ENCODE measurements at places on chromosomes 6 and 20.

GRCh38 chr6:53492860-53493634 lies 51.9 kb downstream of the GCLC start:
- DNase-seq = no peak

GRCh38 chr6:11113038-11113437 lies 1.5 kb upstream of the ERVFRD-1 start:
- no peak for DNase-seq

DNA sequence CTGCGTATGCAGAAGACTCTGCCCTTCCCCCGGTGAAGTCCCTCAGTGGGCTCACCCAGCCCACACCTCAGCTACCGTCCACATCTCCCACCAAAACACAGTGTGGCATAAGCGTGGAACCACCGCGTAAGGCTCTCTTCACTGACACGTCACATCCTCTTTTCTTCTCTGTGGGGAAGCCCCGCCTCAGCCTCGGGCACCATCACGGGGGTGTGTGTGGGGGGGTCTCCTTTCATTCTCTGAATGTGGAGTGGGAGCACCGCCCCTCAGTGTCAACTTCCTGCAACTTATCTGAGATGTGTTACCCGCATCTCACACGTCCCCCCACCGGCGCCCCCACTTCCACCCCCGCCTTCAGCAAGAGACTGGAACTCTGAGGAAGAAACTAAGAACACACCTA lies 388.4 kb upstream of the JARID2 start:
- DNase-seq = no peak

DNA sequence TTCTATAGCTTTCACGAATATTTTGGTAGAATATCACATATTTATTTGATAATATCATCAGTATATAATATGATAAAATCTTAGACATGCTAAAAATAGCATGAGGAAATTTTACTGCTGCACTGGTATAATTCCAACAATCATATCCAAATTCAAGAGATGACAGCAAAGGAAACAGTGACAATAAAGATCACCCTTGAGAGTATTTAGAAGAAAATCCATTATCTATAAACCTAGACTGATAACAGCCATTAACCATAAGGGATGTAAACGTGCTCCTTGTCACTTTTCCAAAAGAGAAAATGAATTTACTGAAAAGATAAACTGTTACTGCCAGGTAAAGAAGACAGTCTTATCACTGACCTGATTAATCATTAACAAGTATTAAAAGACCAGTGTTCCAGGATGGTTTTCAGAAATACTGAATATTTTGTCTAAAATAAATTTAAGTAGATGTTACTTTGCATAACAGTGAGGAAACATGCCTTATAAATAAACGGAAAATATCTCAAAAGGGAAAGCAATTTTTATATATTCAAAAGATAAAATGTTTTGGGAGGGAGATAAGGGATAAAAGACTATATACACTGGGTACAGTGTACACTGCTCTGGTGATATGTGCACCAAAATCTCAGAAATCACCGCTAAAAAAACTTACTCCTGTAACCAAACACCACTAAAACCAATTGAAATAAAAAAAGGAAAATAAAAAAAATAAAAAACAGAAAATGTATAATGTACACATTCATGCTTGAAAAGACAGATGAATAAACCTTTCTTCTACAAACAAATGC lies 1704.7 kb downstream of the HACE1 start:
- DNase-seq = no peak

All from breast epithelium (tissue), 4 donors.